Cerebellar nuclear complex (tissue), 1 donor: ENCODE measurements at places on chromosomes 12 and 14.

GRCh38 chr14:68585690-68586089, 207.2 kb downstream of the ZFP36L1 start:
- no peak for DNase-seq

DNA sequence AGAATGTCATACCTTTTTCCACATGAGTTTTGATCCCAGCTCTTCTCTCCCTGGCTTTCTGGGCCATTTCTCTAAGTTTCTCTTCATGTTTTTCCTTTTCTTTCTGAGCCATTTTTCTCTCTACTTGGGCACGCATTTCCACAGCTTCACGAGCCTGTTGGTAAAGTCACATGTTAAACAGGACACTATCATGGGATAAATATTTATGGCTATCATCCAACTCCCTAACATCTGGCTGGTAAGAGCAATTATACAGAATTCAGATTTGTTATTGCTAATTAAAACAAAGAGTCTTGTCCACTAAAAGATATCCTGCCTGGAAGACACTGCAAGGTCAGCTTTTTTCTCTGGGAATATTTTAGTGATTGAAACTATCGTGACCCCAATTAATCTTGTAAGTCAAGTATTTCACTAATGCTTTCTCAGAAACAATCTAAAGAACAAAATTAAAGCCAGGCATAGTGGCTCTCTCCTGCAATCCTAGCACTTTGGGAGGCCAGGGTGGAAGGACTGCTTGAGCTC, 23.1 kb downstream of the SLIRP start:
- DNase-seq = no peak

DNA sequence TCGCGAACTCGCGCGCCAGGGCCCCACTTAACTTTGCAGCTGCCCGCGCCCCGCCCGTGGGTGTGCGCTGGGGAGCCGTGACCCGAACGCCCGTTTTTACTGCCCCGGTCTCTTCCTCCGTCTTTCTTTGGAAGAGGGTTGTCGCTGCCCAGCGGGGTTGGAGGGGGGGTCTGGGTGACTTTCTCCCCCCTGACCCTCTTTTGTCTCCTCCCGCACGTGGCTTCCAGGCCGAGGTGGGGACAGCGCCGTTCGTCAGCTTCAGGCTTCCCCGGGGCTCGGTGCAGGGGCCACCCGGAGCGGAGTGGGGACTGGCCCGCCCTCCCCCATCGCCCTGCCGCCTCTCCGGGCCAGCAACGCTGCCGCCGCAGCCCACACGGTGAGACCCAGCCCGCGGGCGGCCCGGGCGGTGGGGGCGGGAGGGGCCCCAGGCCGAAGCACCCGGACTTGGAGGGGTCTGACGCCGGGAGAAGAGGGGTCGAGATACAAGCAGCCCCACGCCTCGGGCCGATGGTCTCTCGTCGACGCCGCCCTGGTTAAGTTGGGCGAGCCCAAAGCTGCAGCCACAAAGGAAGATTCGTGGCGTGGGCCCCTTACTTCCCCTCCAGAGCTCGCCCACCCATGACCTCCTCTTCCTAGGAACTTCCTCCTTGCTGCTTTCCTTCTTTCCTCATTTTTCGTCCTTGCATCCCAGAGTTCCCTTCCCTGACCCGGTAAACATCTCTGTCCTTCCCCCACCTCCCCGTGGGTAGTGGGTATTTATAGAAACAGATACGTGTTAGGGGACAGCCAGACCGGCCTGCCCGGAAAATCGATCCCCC, 1.2 kb downstream of the DYRK2 start:
- no peak for DNase-seq

- DNase-seq = no peak
These were observed 2.3 kb downstream of the ARHGEF25 start for GRCh38 chr12:57613427-57614109.

GRCh38 chr14:75340921-75341320, 62.3 kb downstream of the FOS start:
- no peak for DNase-seq

GRCh38 chr12:27781680-27782079, 1.6 kb upstream of the MANSC4 start:
- DNase-seq = no peak

- DNase-seq = no peak
These were observed 118.2 kb downstream of the TSPAN9 start for GRCh38 chr12:3195337-3195736.

GRCh38 chr14:62501021-62501750, 544.1 kb downstream of the KCNH5 start:
- DNase-seq = no peak

GRCh38 chr12:68745376-68745903, 536 bp upstream of the SLC35E3 start:
- DNase-seq = no peak

DNA sequence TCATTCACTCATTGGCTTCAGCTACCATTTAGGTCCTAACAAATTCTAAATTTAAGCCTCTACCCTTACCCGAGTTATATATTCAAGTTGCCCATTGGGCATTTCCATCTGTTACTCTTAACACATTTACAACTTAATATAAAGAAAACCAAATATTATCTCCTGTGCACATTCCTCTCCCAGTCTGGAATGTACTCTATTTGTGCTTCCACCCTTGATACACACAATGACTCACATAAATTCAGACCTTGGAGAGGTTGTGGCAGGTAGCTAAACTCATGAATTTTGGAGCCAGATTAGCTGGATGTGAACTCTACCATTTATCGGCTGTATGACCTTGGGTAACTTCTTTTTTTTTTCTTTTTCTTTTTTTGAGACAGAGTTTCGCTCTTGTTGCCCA, 51.1 kb downstream of the BRMS1L start:
- no peak for DNase-seq

- no peak for DNase-seq
These were observed 254.6 kb upstream of the USP15 start for GRCh38 chr12:62005615-62006014.

- no peak for DNase-seq
These were observed 10.7 kb downstream of the EID3 start for GRCh38 chr12:104314242-104314614.

GRCh38 chr12:28780096-28780495, 369.0 kb upstream of the FAR2 start:
- DNase-seq = no peak

- DNase-seq = no peak
These were observed 18.5 kb upstream of the PMCH start for GRCh38 chr12:102215992-102216691.

GRCh38 chr12:47750229-47750798, 8.4 kb downstream of the RAPGEF3 start:
- no peak for DNase-seq

DNA sequence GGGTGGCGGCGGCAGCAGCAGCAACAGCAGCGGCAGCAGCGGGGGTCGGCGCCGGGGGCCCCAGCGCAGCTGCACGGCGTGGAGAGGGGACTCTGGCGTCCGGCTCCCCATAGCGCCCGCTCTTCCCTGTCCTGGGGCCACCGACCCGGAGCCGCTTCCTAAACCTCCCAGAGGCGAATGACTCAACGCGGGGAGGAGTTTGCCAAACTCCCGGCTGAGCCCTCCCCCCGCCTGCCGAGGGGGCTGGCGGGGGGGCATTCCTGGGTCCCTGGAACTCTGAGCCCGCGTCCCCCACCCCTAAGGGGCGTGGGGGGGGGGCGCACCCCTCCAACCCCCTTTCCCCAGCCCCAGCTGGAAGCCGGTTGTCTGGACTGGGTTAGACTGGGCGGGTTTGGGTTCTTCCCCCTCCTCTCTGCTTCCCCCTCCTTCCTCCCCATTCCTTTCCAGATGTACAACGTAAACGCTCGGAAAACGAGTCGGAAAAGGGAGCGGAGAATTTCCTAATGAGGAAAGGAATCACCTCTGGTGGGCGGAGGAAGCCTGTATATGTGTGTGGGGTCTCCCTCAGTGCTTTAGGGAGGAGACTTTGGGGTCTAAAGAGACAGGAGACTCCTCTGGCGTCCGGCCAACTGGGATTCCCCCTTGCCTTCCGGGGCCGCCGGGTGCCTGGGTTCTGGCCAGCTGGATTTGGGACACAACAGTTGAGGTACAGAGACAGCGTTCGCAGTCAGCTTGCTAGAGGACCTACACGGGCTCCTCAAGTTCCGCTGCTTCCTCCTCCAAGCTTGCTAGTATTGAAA, at the start of gene ITGA5:
ITGA5 (minus strand) TSS at position 179 of the 800 bp plus-strand sequence; CDS start at position 111, 68 bp downstream.
- no peak for DNase-seq

DNA sequence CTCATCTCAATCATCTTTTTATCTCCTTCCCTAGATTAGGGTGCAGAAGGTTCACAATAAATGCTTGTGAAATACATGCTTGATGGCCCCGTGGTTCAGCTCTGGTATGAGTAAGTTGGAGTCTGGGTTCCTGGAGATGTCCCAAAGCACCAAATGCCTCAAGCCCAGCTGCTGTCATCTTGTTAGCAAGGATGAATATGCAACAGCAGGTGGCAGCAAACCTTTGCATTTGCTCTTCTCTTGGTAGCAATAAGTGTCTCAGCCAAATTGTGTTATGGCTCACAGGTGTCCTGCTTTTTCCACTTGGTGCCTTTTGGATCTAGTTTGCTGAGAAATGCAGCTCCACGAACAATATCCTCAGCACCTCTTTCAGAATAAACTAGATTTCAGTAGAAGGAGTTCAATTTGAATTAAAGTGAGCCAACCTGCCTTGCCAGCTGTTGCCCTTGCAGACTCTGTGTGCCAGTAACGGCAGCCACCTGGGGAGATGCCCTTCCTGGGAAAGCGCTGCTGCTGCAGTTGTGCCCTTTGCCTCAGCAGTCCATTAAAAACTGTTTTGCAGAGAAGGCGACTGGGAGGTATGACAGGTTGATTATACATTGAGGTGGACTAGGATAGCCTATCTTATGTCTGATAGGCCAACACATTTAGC, 417.3 kb downstream of the SNAPC1 start:
- no peak for DNase-seq

DNA sequence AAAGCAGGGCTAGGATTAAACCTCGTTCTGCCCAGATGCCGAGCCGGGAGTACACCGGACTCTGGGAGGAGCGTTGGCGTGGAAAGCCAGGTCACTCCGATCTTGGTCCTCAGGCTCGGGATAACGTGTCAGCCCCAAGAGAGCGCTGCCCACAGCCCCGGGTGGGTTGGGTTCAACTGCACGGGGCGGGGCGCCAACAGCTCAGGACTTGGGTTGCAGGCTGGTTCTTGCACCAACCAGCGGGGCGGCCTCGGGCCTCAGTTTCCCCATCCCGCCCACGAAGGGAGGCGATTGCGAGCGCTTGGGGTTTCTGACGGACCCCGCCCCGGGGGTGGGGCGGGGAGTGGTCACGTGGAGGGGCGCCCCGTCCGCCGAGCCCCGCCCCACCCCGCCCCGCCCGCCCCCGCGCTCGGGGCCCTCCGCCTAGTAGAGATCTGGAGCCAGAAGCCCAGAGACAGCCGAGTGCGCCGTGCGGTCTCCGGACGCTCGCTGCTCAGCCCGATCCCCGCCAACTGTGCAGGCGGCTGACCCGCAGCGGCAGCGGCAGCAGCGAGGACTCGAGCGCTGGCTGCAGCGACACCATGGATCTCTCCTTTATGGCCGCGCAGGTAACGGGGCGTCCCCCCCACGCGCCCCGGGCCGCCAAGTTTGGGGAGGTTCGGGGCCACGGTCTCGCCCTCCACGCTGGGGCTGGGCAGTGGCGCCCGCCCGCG, at the start of gene C14orf132:
C14orf132 (plus strand) TSS at position 443 of the 713 bp plus-strand sequence; CDS start at position 582, 139 bp downstream.
- no peak for DNase-seq

DNA sequence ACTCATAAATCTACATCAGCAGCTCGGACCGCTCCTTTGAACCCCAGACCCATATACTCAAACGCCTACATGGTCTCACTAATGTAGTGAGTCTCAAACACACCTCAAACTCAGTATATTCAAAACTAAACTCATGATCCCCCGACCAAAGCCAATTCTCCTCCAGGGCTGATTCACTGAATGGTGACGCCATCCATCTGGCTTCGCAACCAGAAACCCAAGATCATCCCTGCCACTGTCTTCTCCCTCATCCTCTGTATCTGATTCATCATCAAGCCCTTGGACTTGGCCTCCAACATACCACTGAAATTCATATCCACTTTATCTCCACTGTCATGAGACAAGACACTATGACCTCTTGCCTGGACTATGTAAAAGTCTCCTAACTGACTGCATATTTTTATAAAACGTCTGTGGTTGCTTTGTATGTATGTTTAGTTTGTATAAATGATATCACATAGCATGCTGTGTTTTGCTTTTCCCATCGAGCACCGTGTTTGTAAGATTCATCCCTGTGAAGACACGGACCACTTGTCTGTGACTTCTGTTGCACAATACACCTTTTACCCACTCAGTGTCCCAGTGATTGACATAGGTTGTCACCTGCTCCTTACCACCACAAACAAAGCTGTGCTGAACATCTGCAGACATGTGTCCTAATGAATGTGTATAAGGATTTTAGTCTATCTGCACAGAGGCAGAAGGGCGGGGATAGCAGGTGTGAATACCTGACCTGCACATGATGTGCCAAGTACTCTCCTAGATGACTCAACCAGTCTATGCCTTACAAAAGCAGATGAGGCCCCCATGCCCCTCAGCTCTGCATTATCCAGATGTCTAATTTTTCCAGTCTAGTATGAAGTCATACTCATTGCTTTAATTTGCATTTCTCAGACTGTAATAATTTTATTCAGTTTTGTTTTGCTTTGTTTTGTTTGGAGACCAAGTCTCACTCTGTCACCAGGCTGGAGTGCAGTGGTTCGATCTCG, 76.9 kb downstream of the VWF start:
- DNase-seq = no peak

DNA sequence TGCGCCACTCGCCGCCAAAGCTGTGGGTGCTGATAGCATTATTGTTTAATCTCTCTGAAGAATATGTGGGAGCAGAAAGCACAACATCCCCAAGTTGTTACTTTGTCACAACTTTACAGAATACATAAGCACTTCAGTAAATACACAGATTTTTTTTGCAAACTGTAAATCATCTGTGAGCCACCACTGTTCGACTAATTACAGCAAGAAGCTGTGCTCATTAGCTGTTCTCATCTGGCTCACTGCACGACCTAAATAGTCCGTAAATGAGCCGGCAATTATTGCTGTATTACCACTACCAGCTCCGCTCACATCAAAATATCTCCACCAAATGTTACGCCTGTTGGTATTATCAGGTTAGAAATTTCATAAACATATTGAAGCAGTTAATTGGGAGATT, 228.9 kb upstream of the PRKD1 start:
- no peak for DNase-seq

GRCh38 chr14:86533834-86534233, 1003.9 kb downstream of the FLRT2 start:
- DNase-seq = no peak

- no peak for DNase-seq
These were observed 66.4 kb downstream of the ATXN2 start for GRCh38 chr12:111532751-111533150.

GRCh38 chr12:94133964-94134795, 14.2 kb upstream of the PLXNC1 start:
- DNase-seq = no peak

GRCh38 chr14:94933486-94933885, 163.6 kb upstream of the GSC start:
- DNase-seq = no peak

GRCh38 chr12:77916276-77916675, 85.6 kb downstream of the NAV3 start:
- no peak for DNase-seq

GRCh38 chr14:93914278-93914677, 12.9 kb upstream of the FAM181A start:
- no peak for DNase-seq

- DNase-seq = no peak
These were observed 196.0 kb downstream of the SLC5A8 start for GRCh38 chr12:101013993-101014392.
